Osteocyte (in vitro differentiated cells): ENCODE measurements at places on chromosomes 2 and 18.

DNA sequence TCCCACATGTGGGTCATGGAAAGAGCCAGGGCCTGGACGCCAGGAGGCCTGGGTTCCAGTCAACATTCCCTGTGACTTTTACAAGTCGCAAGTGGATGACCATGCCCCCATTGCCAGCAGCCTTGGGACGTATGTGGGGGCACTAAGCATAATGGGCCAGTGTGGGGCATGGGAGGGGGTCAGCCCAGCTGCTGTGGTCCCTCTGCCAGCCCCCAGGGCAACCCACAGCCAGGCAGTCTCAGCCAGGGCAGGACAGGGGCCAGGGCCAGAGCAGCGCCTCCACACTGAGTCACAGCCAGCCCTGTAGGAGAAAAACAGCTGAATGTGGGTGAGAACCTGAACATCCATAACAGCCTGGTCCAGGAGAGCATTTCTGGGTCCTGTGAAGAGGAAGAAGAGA lies 173.2 kb downstream of the GFPT1 start:
- no peak for DNase-seq

GRCh38 chr2:236608710-236609109 lies 39.1 kb downstream of the ACKR3 start:
- no peak for DNase-seq

GRCh38 chr2:168912901-168913369 lies 11.8 kb downstream of the G6PC2 start:
- DNase-seq, result no peak

DNA sequence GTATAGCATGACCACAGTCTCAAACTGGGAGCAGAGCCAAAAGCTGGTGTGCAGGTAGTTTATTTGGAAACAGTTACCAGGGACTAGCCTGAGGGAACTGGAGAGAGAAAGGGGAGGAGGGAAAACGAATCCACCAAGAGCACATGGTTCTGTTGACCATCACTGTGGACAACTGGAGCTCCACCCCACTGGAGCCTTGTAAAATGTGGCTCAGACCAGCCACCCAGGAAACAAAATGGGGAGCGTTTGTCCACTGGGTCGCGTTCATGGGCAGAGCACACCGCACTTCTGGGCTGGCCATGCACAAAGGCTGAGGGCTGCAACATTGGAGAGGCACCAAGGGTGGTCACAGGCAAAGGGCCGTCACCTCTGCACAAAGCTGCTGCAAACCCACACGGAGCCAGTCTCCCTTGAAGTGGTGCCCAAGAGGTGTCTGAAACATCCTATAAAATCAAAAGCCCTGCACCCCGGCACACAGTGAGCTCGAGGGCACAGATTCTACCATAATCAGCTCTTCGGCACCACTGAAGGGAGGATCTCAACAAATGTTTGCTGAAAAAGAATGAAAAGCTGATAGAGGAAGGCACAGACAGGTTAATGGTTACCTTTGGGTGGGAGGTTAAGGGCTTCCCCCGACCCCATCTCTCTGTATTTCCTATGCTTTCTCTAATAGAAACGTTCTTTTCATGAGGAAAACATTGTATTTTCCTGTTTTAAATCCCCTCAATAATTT lies 192.9 kb downstream of the INHBB start:
- no peak for DNase-seq

DNA sequence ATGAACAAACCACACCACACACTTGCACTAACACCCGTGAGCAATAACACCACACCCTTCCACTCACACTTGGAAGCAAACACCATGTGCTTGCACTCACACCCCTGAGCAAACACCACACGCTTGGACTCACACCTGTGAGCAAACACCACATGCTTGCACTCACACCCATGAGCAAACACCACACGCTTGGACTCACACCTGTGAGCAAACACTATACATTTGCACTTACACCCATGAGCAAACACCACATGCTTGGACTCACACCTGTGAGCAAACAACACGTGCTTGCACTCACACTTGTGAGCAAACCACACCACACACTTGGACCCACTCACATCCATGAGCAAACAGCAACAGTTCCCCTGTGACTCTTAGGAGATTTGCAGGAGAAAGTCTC lies 24.4 kb downstream of the SNTG2 start:
- DNase-seq, result no peak

DNA sequence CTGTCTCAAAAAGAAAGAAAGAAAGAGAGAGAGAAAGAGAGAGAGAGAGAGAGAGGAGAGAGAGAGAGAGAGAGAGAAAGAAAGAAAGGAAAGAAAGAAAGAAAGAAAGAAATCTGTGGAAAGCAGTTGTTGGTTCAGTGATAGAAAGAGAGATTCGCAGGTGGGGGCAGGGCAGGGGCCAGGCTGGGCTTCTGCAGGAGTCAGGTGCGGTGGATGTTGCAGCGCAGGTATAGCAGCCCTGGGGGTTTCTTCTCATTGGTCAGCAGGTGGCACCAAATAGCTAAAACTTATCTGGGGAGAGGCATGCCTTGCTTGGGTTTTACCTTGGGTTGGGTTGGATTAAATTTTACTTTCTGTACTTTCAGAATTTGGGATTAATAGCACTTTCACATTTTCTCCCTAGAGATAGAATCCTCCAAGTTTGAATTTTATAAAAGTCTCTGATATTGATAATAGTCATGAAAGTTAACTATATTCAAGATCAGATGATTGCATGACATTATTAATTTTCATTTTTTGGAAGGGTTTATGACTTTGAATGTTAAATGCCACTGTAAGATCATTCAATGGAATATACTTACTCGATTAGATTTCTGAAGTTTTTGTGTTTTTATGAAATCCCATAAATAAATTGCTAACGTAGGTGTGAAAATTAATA lies 66.6 kb downstream of the SPTBN1 start:
- no peak for DNase-seq

GRCh38 chr2:18096836-18097405 lies 218.5 kb downstream of the KCNS3 start:
- DNase-seq, result no peak

- DNase-seq, result no peak
These were observed 51.3 kb downstream of the SEPTIN10 start for GRCh38 chr2:109562421-109562820.

- DNase-seq, result no peak
These were observed 47.1 kb downstream of the KCNIP3 start for GRCh38 chr2:95344215-95344583.

DNA sequence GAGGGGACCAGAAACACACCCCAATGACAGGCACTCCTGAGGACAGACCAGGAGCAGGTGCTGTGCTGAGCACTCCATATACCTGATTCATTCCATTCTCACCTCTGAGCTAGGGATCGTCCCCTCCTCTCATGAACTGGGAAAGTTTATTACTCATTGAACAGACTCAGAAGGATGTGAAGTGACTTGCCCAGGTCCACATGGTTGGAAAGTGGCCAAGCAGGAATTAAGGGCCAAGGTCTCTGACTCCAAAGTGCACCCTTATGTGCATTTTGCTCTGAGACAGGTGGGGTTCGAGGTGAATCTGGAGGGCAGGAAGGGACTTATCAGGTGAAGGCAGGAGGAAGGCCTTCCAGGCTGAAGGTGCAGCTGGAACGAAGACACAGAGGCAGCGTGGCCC lies 25.1 kb upstream of the PLB1 start:
- no peak for DNase-seq

DNA sequence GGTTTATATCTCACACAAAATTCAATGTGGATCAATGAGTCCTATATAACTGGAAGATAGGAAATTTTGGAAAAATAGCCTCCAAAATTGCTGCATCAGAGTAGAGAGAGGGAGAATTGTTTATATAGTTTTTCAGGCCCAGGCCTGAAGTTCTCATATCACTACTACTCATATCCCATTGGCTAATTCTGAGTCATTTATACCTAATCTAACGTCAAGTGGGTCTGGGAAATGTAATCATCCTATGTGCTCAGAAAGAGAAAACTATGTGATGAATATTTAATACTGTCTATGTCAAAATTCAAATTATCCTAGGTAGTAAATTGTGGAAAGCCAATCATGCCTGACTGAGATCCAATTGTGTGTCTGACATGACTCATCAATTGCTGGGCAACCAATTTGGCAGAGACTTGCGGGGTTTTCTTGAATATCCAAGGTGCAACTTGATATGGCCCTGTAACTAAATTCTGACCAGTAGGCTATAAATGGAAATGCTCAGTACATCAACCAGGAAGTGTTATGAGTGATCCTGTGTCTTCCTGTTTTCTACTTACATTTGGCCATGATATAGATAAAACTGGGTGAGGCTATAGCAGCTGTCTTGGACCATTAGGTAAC lies 744.4 kb downstream of the KCNJ3 start:
- DNase-seq, result no peak

DNA sequence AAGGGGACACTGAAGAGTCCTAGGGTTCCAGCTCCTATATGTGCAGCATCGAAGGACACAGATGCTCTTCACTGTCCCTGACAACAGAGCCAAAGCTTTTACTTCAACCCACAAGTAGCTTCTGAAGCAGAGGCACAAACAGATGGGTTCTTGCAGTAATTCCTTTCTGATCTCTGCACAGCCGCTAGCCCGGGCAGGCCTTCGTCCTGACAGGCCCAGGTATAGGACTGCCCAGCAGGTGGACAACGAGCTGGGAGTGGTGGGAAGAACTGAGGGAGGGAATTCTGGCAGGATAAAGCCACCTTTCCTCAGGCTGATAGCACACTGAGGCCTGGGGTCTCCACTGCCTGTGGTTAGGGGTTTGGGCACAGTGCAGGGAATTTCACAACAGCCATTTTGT lies 94.8 kb downstream of the RHOB start:
- no peak for DNase-seq

DNA sequence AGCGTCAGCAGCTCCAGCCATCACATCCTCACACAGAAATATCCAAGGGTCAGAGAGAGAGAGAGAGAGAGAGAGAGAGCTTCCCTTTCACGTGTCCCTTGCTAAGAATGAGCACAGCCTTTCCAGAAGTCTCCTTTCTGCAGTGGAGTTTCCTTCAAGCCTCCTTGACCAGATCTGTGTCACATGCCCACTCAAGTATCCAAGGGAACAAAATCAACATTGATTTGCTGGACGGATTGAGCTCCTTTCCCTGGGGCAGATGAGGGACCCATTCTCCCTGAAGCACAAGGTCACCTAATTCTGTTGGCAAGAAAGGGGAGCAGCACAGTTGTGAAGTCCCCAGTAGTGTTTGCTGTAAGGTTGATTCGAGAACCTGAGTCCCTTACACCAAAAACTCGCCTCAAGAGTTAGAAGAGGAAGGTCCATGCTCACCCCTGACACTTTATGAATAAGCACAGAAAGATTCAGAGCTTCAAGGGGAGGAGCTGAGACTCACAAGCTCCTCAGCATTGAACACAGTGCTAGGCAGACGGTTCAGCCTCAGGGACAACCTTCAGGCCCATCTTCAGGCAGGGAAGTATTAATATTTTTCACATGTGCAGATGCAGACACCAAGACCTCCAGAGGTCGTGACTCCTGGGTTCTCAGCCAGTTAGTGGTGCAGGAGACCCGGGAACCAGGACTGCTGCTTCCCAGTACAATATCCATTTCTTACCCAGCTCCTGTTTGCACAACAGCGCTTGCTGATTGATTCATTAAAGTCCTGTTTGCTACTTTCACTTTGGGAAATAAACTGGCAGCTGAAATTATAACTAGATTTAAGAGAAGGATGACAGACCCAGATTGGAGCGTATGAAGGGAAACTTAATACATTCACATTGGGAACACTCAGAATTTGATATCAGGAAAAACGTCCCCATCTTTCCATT lies 38.2 kb upstream of the MARCO start:
- peak; percentile 27 for DNase-seq

- no peak for DNase-seq
These were observed 1021.2 kb downstream of the LRP1B start for GRCh38 chr2:141109633-141110032.

GRCh38 chr2:74584088-74584645 lies 29.6 kb downstream of the DOK1 start:
- DNase-seq, result no peak

GRCh38 chr2:189297446-189297845 lies 117.9 kb upstream of the COL5A2 start:
- no peak for DNase-seq

DNA sequence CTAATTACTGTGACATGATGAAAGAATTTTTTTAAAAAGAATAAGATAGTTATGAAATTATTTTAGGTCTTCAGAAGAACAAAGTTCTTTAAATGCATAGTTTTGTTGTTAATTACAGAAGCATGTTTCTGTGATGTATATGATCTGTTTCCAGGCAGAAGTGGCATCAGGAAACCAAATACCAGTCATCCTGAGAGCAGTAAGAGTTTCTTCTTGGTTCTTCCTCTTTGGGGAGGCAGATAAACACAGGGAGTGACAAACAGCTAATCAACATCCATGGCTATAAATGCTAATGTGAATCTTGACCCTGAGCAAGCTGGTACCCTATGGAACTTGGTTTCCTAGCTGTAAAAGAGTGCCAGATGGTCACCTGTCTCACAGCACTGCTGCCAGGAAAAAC lies 29.2 kb downstream of the WIPF1 start:
- no peak for DNase-seq

- DNase-seq, result peak; percentile 77
These were observed 32.2 kb downstream of the DPYSL5 start for GRCh38 chr2:26880161-26880560.

GRCh38 chr18:57428221-57429150 lies 6.7 kb upstream of the ONECUT2 start:
- no peak for DNase-seq

- no peak for DNase-seq
These were observed 167.4 kb downstream of the CAPN13 start for GRCh38 chr2:30639836-30640235.

DNA sequence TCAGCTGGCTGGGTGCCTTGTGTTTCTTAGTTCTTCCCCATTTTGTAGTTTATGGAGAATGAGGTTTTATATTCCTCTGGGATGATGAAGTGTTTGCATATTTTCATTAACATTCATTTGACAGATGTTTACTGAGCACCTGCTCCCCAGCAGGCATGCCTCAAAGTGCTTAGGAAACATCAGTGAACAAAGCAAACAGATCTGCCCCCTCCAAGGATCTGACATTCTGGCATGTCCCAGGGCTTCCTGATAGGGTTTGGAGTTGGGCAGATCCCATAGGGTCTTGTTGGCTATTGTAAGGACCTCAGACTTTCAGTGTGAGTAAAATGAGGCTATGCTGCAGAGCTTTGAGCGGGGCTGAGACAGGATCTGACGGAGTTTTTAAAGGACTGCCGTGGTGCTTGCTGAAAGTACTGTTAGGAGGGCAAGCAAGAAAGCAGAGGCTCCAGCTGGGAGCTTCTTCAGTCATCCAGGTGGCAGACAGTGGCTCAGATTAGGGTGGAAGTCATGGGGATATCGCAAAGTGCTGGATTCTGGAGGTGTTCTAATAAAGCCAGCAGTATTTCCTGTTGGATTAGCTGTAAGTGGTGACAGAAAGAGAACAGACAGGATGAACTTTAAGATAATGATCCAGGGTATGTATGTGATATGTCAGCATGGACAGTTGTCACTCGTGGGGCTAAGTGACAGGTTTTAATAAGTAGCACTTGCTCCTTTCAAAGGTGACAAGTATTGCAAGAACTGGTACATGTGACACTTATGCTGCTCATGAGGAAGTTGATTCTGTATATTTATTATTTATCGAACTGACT lies 11.3 kb upstream of the IAH1 start:
- peak; percentile 34 for DNase-seq
